ENCODE measurements at places on chromosomes 2 and 18.

GRCh38 chr2:101197215-101197745, 46.1 kb upstream of the TBC1D8 start:
- no peak for DNase-seq

- no peak for DNase-seq
These were observed 107.1 kb downstream of the TWIST2 start for GRCh38 chr2:238954841-238955591.

DNA sequence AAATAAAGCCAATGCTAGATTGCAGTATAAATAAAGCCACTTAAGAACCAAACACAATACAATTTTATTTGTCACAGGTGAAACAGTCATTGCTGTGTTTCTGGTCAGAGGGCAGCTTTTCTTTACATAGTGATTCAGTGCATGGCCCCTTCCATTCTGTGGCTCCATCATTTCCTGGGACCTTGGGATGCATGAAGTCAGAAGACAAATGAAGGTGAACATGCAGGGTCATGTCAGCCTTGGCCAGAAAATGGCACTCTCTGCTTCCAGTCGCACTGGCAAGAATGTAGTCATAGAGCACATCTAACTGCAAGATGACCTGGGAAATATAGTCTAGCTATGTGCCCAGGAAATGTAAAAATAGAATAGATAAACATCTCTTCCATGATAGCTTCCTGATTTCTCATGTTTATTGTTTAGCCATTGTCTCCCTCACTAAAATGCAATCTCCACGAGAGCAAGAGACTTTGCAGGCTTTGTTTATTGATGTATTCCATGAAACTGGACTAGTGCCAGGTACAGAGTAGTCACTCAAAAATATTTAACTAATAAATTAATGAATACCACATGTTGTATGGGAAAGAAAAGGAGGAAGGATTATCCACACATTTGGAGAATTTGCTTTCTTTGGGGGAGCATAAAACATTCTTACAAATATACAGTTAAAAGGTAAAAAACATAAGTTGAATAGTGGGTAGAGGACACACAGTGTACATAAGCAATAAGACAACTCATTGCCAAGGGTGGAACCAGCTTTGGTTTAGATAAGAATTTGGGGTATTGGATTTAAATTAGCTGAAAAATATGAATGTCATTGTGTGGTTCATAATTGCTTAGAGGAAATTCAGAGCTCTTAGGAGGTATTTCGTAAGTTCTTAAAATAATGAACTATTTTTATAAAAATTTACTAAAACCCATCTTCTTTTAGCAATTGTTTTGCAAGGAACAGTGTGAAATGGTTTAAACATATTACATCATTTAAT, 343.8 kb downstream of the PID1 start:
- DNase-seq: no peak

- DNase-seq: no peak
These were observed 7.4 kb downstream of the NFATC1 start for GRCh38 chr18:79402977-79403722.

- no peak for DNase-seq
These were observed 28.8 kb downstream of the NEMP2 start for GRCh38 chr2:190505696-190506095.

Measured in stimulated activated CD8-positive, alpha-beta memory T cell treated with anti-CD3 and anti-CD28 coated beads, Interleukin-2, amount 100 ng/mL, for 48 hours (primary cell).